ENCODE measurements at places on chromosomes 6 and 20.

GRCh38 chr20:1124421-1124820, 6.0 kb downstream of the PSMF1 start:
- DNase-seq: no peak

GRCh38 chr6:4314201-4314707, 178.9 kb upstream of the ECI2 start:
- no peak for DNase-seq

DNA sequence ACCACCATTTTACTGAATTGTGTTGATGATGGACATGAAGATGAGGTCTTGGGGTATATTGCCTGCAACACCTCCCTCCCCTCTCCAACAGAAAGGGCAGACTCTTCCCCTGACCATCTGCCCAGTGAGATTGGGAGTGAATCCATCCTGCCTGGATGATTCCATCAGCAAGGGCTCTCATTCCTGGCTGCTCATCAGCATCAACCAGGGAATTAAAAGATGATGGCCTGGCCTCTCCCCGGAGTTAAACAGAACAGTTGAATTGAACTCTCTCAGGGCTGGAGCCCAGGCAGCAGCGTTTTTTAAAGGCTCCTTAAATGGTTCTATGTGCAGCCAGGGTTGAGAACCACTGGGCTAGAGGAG, 14.6 kb upstream of the MRPS18A start:
- no peak for DNase-seq

- DNase-seq: no peak
These were observed 13.8 kb upstream of the MMP9 start for GRCh38 chr20:45994761-45995493.

GRCh38 chr6:84581494-84582259, 182.7 kb downstream of the TBX18 start:
- no peak for DNase-seq

GRCh38 chr6:43931201-43931600, 161.2 kb downstream of the VEGFA start:
- DNase-seq: no peak

- no peak for DNase-seq
These were observed 62.3 kb downstream of the FKBP5 start for GRCh38 chr6:35626401-35626800.

- DNase-seq: no peak
These were observed 307.6 kb downstream of the QKI start for GRCh38 chr6:163721922-163722692.

- no peak for DNase-seq
These were observed 53.3 kb downstream of the STX7 start for GRCh38 chr6:132459605-132459952.

DNA sequence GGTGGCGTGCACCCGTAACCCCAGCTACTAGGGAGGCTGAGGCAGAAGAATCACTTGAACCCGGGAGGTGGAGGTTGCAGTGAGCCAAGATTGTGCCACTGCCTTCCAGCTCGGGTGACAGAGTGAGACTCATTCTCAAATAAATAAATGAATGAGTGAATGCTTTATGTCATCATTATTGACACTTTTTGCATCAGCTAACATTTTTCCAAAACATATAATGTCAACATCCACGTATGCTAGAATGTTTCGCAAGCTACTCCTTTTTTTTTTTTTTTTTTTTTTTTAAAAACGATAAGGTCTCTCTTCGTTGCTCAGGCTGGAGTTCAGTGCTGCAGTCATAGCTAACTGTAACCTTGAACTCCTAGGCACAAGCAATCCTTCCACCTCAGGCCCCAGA, 72.2 kb downstream of the SENP6 start:
- no peak for DNase-seq

DNA sequence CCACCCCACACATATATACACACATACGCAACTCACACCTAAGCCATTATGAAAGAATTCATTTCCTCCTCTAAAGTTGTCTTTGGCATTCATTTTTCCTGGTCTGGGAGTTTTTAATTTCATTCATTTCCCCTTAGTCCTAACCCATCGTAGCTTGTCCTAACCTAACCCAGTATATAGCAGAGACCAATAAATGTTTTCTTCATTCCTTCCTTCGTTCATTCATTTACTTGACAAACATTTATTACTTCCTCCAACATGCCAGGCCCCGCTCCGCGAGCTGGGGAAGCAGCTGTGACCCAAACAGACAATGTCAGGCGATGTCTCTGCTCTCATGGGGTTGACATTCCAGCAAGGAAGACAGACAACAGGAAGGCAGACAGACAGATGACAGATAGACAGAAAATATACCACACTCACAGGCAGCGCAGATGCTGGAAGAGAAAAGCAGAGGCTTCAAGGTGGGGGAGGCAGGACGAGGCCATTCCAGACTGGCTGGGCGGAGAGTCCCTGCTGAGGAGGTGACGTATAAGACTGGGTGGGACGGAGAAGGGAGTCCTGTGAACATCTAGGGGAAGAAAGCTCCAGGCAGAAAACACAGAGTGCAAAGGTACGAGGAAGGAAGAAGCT, 33.7 kb upstream of the SIRPA start:
- DNase-seq: no peak

- DNase-seq: no peak
These were observed 33.3 kb upstream of the LAMA4 start for GRCh38 chr6:112287577-112288225.

- DNase-seq: no peak
These were observed 69.9 kb downstream of the TOX2 start for GRCh38 chr20:43984587-43984986.

DNA sequence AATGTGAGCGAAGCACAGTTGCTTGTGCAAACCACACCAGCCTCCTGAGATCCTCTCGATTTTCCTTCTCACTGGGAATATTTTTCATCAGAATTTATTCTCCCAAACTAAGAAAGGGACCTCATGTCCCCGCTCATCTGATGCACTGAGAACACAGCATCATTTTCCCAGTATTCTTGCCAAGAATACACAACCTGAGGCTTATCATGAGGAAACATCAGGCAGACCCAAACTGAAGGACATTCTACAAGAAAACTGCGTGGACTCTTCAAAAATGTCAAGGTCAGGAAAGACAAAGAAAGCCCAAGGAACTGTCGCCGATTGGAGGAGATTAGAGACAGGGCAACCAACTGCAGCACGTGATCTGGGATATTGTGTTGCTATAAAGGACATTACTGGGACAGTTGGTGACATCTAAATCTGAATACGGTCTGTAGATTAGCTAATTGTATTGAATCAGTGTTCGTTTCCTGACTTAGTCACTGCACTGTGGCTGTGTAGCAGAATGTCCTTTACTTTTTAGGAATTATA, 72.3 kb downstream of the SNX5 start:
- no peak for DNase-seq

DNA sequence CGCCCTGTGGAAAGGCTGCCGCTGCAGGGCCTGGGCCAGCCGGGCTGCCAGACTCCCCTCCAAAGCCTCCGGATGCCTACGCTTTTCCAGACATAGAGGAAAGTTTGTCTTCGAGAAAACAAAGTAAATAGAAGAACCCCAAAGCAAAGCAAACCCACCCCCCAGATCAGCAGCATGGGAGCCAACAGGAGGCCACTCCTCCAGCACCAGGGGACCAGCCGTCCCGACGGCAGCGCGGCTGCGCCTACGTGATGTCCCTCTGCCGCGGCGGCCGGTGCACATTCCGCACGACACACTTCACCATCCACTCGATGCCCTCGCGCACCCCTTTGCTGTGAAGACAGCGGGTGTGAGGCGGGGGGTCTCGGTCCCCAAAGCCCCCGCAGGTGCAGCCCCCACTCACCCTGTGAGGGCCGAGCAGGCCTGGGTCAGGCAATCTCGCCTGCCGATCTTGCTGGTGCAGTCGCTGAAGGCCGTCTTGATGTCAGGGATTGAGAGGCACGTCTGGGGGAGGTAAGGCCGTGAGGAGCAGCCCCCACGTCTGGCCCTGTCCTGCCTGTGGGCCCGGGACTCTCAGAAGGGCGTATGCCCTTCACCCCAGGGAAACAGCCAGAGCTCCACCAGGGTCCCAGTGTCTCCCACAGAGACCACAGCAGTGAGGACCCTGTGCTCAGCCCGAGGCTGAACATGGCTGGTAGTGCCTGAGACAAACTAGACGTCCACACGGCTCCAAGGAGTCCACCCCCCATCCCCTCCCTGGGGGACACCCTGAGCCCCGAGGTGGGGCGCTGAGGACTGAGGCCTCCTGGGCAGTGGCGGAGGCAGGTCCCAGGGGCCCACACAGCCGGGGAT, 4.0 kb downstream of the TNFRSF6B start:
- DNase-seq: no peak

- no peak for DNase-seq
These were observed 60.4 kb downstream of the SCAND1 start for GRCh38 chr20:35893942-35894341.

- no peak for DNase-seq
These were observed 6.9 kb upstream of the SIRPB1 start for GRCh38 chr20:1626528-1627199.

DNA sequence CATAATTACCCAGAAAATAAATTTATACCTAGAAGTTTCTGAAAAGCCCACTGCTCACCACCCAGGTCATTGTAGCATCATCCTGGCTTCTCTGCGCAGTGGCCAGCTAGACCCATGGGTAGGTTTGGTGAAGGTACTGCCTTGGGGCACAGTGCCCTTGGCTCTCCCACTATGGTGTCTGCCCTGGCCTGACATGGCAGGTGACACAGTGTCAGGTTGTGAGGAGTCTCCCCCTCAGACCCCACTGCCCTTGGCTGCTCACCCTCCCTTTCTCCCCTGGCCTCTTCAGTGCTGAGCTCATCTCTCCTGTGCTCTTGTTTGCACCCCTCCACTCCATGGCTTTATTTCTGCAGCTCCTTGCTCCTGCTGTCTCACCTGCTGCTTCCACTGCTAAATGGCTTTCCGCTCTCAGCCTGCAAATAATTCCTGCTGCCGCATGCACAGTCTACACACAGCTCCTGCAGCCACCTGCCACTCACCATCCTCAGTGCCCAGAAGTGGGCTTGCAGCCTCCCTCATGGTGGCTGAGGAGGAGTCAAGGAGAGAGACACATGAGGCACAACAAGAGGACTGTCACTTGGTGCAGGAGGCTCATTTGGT, 313.4 kb upstream of the MOCS1 start:
- DNase-seq: no peak

DNA sequence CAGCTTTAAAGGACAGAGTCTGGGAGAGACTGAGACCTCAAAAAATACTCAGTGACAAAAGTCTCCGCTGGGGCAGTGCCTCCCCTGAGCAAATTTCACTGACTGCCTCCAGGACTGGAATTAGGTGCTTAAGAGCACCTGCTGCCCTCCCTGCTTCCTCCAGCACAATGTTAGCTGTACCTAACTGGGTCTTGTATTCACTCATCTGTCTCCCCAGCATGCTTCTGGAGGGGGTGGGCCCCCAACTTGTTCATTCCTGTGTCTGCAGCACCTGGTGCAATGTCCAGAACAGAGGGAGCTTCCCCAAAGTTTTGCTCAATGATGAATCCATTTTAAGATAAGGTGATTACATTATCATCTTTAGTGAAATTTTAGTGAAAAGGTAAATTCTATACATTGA, 650.7 kb downstream of the KIF16B start:
- DNase-seq: no peak

- DNase-seq: no peak
These were observed at the start of gene RIMS4 for GRCh38 chr20:44810391-44811149. RIMS4 (minus strand) TSS chr20:44810546; CDS start chr20:44810271, 275 bp downstream.

- DNase-seq: no peak
These were observed 152.9 kb downstream of the SOD2 start for GRCh38 chr6:159540152-159540551.

GRCh38 chr6:44456070-44456965, 68.8 kb downstream of the CDC5L start:
- DNase-seq: peak; percentile 46

GRCh38 chr6:123909989-123910388, 106.3 kb downstream of the NKAIN2 start:
- DNase-seq: no peak

DNA sequence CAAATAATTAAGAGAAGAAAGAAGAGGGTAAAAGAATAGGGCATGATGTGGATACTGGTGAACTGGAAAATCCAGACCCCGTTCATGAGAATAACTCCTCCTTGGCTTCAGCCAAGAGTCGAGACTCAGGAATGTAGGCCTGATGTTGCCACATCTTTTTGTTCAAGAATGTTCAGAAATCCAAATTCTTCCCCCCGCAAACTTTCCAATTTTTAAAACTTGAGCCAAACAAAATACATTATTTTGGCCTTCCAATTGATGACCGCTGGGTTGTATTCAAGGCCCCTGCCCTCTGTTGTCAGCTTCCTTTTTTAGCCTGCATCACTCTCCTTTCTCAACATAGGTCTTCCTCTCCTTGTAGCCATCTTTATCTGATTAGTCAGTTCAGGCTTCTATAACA, 106.1 kb downstream of the TNFAIP3 start:
- no peak for DNase-seq

- DNase-seq: no peak
These were observed 61.0 kb upstream of the SCGN start for GRCh38 chr6:25590986-25591385.

- DNase-seq: peak; percentile 81
These were observed 38.7 kb downstream of the MAP3K5 start for GRCh38 chr6:136753624-136754023.

- DNase-seq: peak; percentile 69
These were observed 1.5 kb downstream of the ZNFX1 start for GRCh38 chr20:49276161-49276960.

- peak; percentile 36 for DNase-seq
These were observed 30.0 kb upstream of the ZNF217 start for GRCh38 chr20:53623454-53624211.

GRCh38 chr20:53159160-53159559, 187.0 kb downstream of the TSHZ2 start:
- DNase-seq: no peak

- DNase-seq: no peak
These were observed 212.4 kb upstream of the ARID1B start for GRCh38 chr6:156564807-156565149.

GRCh38 chr6:17589406-17590096, 10.6 kb upstream of the FAM8A1 start:
- DNase-seq: no peak

- DNase-seq: no peak
These were observed 144.0 kb upstream of the THBS2 start for GRCh38 chr6:169397684-169398083.

DNA sequence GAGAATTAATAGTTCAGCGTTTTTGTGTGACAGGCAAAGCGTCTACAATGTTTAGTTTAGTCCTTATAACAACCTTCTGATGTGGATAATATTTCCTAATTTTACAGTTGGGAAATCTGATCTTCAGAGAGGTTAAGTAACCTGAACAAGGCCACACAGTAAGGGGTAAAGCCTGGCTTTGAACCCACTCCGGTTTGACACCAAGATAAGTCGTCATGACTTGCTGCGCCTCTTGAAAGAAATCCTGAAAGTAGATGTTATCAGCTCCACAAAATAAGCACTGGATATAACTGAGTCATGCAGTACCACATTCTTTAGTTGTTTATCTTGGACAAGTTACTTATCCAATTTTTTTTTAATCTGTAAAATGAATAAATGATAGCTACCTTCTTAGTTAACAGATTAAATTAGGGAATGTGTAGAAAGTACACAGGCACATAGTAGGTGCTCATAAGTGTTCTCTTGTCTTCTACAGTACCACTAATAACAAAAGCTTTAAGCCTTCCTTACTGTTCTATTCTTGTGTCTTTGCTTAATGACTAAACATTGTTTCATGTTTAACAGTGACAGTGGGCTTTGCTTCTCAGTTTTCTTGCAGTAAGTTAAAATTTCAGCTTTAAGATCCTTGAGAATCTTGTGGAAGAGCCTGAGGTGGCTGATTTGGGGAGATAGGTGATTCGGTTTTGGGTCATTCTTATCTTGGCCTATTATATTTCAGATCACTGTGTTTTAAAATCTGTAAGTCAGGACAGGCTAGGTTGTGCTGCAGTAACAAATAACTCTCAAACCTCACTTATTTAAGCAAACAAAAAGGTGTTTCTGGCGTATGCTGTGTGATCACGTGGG, 2.1 kb downstream of the HIVEP1 start:
- DNase-seq: no peak
